Spinal cord (tissue), 10 donors: ENCODE measurements at places on chromosomes 16 and 17.

DNA sequence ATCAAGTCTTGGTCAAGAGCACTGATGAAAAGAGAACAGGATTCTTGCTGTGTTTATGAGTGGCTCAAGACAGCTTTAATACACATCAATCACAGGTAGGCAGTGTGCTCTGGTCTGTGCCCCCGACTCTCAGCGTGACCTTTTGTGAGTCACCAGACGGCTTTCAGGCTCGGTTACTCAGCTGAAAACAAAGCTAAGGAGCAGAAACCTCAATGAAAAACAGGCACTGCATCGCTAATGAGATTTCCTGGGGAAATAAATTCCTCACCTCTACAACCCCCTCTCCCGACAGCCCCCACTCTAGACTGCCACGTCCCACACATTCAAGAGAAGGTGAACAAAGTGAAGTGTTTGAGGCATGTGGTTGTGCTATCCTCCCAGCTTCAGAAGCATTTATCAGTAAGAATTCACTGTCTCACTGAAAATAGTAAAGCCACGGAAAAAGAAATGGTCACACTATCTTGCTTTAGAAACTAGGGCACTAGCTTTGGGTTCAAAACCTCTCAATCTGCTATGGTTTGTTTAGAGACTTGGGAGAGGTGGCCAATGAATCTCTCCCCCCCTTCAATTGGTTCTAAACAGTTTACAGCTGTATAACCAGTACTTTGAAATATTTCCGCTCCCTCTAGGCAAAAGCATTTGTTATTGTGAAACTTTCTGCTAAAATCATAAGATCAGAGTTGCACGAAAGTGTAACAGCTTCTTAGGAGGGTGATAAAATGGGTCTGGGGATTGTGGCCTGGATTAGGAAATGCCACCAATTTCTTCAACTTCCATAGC lies 199.5 kb upstream of the PMFBP1 start:
- no peak for DNase-seq

GRCh38 chr17:50647187-50647586 lies 12.5 kb downstream of the ABCC3 start:
- DNase-seq: no peak

DNA sequence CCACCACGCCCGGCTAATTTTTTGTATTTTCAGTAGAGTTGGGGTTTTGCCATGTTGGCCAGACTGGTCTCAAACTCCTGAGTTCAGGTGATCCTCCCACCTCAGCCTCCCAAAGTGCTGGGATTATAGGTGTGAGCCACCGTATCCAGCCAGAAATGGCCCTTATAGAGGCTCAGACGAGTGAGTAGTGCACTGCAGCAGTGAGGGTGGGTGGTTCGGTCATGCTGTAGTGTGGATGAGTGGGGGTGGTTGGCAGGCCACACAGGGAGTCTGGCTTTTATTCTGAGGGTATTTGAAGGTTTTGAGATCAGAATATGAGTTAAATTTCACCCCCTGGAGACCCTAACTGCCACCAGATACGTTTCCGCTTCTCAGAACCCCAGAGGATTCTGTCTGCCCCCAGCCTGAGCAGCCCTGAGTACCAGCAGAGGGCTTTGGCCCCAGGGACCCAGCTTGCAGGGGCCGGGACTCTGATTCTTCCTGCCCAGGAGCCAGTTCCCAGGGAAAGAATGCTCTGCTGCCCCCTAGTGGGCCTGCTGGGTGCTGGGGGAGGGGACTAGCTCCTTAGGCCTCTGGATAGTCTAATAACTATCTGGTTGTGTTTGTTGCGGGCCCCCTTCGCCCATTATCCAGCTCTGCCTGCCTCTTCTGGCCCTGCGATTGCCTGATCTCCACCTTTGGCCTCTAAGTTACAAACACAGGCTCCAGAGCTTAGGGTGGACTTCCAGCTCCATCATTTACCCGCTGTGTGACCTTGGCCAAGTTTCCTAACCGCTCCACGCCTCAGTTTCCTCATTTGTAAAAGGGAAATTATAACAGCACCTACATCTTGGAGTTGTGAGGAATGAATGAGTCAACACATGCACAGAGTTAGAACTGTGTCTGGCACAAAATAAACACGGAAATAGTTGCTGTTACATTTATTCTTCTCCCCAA lies 2.0 kb downstream of the ZNF771 start:
- DNase-seq: no peak

DNA sequence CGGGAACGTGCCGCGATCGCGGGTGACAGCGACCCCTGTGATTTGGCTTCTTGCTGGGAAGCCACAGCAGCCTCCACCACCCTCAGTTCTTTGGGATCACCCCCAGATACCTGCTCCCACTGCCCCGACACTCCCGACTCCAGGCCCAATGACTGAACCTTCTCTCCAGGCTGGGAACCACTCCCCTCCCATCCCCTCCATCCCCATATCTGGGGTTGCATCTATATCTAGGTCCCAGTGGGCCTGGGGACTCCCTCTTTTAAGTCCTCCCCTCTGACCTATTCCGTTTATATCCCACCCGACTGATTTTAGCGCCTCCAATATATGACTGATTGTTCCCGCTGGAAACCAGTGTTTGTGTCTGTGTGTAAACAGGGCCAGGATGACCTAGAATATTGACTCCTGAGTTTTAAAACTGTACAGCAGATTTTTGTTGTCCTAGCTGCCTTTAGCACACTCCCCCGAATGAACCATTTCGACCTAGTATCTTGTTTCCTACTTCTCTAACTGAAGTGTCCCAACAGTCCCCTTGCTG lies 667 bp downstream of the PSMD3 start:
- DNase-seq: no peak

DNA sequence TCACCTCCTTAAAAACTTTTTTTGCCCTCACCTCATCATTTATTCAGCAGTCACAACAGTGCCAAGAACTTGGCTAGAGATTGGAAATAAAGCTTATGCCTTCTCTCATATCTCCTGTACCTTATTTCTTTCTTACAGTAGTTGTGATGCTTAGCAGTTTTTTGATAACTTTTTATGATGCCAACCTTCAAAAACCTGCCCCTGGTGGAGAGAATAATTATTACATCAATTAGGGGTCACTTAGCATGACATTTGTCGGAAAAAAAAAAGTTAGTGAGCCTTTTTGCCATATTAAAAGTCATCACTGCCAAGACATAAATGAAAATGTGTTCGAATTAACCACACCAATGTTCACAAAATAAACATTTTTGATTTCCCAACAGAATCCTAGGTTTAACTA lies 296.6 kb downstream of the WWOX start:
- no peak for DNase-seq

- peak; percentile 95 for DNase-seq
Observed at GRCh38 chr16:70685938-70686375, at the start of gene MTSS2. Gene MTSS2 (minus strand): TSS chr16:70686053. CDS start chr16:70685791, 262 bp downstream.

DNA sequence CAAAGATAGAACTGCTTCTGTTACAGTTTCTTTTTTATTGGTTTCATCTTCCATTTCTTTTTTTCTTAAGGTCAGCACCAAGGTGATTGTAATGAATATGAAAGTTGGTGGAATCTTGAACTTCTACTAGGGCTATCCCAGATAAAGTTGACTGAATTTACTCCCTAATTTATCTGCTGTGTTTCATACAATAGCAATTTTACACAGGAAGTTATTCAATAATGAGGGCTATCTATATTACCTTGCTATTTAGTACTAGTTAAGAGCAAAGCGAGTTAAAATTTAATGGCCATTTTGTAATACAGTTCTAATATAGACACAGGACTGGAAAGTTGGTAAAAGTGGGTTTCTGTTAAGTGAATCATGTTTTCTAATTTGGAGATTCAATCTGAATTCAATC lies 24.1 kb downstream of the USP10 start:
- DNase-seq: no peak

- peak; percentile 81 for DNase-seq
Observed at GRCh38 chr17:57557834-57558681, 187.0 kb downstream of the CCDC182 start.
